ENCODE measurements at places on chromosomes 11 and 22.

DNA sequence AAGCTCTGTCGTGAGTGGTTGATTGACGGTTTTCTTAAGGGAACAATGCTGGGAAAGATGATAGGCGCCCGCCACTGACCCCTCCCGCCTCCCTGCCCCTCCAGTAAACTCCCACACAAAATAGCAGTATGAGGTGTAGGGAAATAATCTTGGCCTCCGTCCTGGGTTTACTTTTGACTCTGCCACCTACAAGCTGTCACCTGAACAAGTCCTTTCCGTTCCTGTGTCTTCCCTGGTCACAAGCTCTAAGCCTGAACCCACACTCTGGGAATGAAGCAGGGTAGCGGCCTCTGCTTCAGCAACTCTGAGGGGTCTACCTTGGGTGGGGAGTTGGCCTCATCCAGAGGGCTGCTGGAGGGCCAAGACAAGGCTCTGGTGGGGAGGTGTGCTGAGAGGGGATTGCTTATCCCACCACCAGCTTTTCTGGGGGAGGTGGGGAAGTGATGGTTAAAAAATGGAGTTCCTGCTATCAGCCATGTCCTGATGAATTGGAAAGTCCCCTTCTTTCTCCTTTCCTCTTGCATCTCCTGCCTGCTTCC lies 87.8 kb downstream of the CEP164 start:
- no peak for DNase-seq

- DNase-seq = no peak
Observed at GRCh38 chr11:113308601-113309000, 5.8 kb upstream of the TTC12 start.

DNA sequence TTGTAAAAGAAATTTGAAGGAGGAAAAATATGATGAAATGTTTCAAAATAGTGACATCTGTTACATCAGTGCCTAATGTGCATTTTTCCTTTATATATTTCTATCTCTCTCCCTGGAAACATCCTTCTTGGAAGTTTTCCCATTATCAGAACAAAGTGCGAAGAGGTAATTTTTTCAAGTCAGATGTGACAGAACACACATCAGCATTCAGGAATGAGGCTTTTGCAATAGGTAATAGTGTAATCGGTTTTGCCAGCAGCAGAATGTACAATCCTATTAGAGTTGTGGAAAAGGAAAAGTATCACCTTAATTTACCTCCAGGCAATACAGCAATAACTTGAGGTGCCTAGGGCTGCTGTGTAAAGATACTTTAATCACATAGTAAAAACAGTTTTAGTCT lies 275.8 kb downstream of the FAT3 start:
- no peak for DNase-seq

DNA sequence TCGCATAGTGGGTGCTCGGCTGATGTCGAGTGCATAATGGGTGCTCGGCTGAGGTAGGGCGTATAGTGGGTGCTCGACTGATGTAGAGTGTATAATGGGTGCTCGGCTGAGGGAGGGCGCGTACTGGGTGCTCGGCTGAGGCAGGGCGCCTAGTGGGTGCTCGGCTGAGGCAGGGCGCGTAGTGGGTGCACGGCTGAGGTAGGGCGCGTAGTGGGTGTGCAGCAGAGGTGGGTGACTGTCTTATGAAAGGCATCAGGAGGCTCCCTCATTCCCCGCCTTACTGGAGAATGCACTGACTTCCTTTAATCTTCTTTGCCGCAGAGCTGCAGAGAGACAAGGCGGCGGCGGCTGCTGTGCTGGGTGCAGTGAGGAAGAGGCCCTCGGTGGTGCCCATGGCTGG lies 33.8 kb downstream of the ARHGAP8 start:
- no peak for DNase-seq

DNA sequence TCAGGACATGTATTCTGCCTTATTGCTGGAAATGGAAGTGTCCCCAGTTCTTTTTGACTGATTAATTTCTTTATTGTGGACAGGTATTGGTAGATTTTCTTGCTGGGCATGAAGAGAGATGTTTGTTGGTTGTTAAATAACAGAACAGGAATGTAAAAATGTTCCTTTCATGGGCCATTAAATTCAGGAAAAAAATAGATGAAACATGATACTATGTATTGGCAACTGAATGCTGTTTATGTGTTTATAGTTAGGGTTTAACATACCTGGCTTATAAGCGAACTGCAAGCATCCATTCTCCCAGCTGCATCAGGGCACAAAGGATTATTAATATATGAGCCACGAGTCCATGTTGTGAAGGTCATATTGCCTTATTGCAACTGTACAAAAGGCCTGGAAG lies 368.5 kb downstream of the NELL1 start:
- DNase-seq = no peak

All from activated T-cell treated with anti-CD3 and anti-CD28 coated beads, Interleukin-2, amount 50 U/mL, for 1 hour (primary cell).